CD8-positive, alpha-beta memory T cell (primary cell): ENCODE measurements at places on chromosomes 5 and 9. TPM values are rescaled to one million over a fixed set of nuclear protein-coding genes. Genes with fewer than 3 reads are reported as not detected.

The SURF4 gene
- total RNA-seq: 250 TPM

The SHOC1 gene
- not detected for total RNA-seq

The ANKRD31 gene
- total RNA-seq: 0.66 TPM

- H3K4me3 ChIP-seq: no peak overlapping the region
- no peaks in the 10 kb centered on the region for H3K27me3 ChIP-seq
- DNase-seq: no peak
Measured at GRCh38 chr5:178387856-178388190, 155.2 kb upstream of the PHYKPL start.

DNA sequence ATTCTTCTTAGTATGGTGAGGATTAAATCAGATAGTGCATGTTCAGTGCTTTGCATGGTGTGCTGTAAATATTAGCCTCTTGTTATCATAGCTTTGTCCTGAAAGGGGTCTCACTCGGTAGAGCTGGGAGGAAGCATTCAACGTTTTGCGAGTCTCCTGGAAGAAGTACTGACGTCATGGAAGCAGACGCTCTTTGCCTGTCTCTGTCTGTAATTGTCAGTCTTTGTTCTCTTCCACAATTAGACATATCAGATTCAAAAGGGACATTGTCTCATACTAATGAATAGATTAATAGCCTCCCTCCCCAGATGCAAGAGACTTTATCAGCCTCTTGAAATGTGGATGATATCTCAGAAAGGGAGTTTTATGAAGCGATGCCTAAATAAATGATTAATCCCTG lies 91.8 kb upstream of the CXCL14 start:
- H3K4me3 ChIP-seq: no peak overlapping the region
- H3K36me3 ChIP-seq: no peaks in the 10 kb centered on the region
- H3K4me1 ChIP-seq: no peaks in the 10 kb centered on the region
- H3K27me3 ChIP-seq: no peaks in the 10 kb centered on the region
- DNase-seq: no peak
- H3K27ac ChIP-seq: no peak overlapping the region

GRCh38 chr9:14205463-14205862 lies 108.5 kb downstream of the NFIB start:
- no peak for DNase-seq
- H3K36me3 ChIP-seq: no peaks in the 10 kb centered on the region
- H3K27ac ChIP-seq: no peak overlapping the region
- H3K4me1 ChIP-seq: no peaks in the 10 kb centered on the region
- no peaks in the 10 kb centered on the region for H3K27me3 ChIP-seq
- H3K4me3 ChIP-seq: no peak overlapping the region

- H3K27me3 ChIP-seq: no peaks in the 10 kb centered on the region
- H3K36me3 ChIP-seq: no peaks in the 10 kb centered on the region
- no peak overlapping the region for H3K27ac ChIP-seq
- no peak overlapping the region for H3K4me3 ChIP-seq
- H3K4me1 ChIP-seq: peaks cover 21% of the 10 kb centered on the region
Measured at GRCh38 chr5:1112596-1113331, 901 bp upstream of the SLC12A7 start.

GRCh38 chr5:179805529-179806249 lies 977 bp downstream of the MGAT4B start:
- no peaks in the 10 kb centered on the region for H3K27me3 ChIP-seq
- peak overlapping the region; percentile 41 for H3K4me3 ChIP-seq
- H3K36me3 ChIP-seq: no peaks in the 10 kb centered on the region
- peaks cover 33% of the 10 kb centered on the region for H3K4me1 ChIP-seq

GRCh38 chr5:68290847-68291246 lies 75.3 kb downstream of the PIK3R1 start:
- no peak overlapping the region for H3K4me3 ChIP-seq
- DNase-seq: no peak
- no peak overlapping the region for H3K27ac ChIP-seq
- H3K4me1 ChIP-seq: peaks cover 55% of the 10 kb centered on the region

GRCh38 chr5:33725806-33726205 lies 166.0 kb downstream of the ADAMTS12 start:
- no peak overlapping the region for H3K27ac ChIP-seq
- no peaks in the 10 kb centered on the region for H3K36me3 ChIP-seq
- no peaks in the 10 kb centered on the region for H3K27me3 ChIP-seq
- no peaks in the 10 kb centered on the region for H3K4me1 ChIP-seq
- no peak overlapping the region for H3K4me3 ChIP-seq
